ENCODE measurements at places on chromosomes 6 and 20.

GRCh38 chr6:44100088-44100550 is 27.1 kb downstream of the MRPL14 start:
- DNase-seq: peak; percentile 66

DNA sequence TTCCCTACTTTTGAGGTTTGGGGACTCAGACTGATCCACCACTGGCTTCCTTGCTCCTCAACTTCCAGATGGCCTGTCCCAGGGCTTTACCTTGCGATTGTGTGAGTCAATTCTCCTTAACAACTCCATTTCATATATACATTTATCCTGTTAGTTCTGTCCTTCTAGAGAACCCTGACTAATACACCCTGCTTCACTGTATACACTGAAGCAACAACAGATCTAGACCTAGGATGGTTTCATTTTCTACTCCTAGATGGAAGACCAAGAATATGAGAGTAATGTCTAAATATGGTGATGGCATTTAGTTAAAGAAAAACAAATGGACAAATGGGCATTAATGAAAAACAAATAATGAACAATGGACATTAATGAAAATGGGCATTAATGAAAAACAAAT is 225.6 kb downstream of the LMBRD1 start:
- DNase-seq: no peak

GRCh38 chr20:25145131-25145530 is 50.4 kb upstream of the ENTPD6 start:
- no peak for DNase-seq

DNA sequence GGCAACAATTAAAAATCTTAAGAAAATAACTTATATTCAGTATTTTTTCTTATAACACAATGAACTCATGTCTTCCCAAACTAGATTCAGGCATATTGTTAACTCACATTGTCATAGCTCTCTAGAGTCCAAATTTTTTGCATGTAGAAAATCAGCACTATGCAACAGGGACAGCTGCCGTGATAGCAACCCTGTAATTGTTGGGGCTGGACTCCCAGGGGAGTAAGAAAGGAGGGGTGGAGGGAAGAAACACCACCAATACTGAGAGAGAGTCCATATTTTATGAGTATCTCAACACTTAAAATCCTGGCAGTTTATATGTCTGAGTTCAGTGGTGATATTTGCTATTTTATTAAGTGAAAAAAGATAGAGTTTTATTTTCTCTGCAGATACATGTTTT is 89.6 kb upstream of the HS3ST5 start:
- no peak for DNase-seq

DNA sequence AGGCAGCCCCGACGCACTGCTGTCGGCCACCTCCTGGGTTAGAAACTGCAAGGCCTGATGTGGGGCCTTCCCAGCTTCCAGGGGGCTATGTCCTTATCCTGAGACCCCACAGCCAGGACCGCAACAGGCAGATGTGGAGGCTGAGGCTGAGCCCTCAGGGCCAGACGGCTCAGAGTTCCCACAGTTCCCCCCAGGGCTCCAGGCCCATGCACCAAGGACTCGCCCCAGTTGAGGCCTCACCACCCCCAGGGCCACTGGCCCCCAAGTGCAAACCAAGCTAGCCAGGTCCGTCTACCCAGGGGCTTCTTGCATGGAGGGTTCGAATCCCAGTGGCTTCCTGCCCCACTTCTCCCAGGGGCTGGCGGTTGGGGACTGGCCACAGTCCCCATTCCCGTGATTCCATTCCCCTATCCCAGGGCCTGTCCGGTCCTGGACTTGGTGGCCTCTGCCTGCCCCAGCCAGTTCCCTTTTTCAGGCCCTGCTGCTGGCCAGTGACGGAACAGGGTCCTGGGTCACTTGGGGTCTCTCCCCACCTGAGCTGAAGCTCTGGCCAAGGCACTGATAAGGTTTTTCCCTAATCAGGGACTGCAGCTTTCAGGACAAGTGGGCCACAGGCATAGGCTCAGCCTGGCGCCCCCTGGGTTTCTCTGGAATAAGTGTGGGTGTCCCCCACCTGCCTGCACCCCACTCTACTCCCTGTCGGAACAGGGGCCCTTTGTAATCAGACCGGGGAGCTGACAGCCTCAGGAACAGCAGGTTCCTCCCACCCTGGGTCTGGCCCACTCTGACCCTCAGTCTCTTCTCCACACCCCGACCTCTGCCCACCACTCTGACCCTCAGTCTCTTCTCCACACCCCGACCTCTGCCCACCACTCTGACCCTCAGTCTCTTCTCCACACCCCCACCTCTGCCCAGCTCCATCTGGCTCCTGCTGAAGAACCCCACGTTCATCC is 22.0 kb downstream of the SLCO4A1 start:
- no peak for DNase-seq

- DNase-seq: no peak
Observed at GRCh38 chr6:112967974-112968373, 620.8 kb downstream of the RFPL4B start.

DNA sequence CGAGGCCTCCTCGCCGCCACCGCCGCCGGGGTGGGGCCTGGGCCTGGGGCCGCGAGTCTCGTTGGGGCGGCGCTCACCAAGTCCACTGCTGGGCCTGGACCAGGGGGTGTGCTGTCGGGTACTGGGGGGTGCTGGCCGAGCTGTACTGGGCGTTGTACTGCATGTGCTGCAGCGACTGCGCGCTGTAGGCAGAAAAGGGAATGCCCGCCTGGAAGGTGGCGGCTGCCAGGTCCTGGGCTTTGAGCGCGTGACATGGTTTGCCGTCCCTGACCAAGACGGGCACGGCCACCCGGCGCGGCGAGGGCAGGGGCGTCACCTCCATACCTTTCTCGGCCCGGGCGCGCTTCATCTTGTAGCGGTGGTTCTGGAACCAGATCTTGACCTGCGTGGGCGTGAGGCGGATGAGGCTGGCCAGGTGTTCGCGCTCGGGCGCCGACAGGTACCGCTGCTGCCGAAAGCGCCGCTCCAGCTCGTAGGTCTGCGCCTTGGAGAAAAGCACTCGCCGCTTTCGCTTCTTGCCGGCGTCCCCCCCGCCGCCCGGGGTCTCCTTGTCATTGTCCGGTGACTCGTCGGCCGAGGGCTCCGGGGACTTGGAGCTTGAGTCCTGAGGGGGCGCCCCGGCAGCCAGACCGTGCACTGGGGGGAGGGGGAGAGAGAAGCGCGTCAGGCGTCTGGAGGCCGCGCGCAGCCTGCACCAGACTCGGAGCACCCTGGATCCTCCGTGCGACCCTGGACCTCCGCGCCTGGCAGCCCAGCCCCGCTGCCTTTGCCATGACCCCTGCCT is 1.8 kb downstream of the NKX2-2 start:
- no peak for DNase-seq

DNA sequence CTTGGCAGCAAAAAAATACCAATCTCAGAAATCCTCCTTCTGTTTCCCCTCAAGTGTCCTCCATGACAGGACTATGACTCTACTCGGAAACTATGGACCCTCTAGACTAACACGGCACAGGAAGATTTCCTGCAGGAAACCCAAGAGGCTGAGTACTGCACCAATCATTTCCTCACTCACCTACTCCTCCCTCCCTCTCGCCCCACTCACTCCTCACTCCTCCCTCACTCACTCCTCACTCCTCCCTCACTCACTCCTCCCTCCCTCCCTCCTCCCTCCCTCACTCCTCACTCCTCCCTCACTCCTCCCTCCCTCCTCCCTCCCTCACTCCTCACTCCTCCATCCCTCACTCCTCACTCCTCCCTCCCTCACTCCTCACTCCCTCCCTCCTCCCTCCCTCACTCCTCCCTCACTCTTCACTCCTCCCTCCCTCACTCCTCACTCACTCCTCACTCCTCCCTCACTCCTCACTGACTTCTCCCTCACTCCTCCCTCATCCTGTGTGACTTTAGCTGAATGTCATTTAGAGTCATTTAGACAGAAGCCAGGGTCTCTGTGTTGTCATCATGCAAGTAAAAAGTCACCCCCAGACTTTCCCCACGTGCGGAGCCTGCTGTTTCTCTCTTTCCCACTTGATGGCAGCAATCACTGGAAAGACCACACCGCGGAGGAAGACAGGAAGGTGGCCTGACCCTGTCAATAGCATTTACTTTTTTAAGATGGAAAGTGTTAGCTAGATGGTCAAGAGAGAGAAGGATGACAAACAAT is 226.8 kb upstream of the PDE10A start:
- peak; percentile 77 for DNase-seq

DNA sequence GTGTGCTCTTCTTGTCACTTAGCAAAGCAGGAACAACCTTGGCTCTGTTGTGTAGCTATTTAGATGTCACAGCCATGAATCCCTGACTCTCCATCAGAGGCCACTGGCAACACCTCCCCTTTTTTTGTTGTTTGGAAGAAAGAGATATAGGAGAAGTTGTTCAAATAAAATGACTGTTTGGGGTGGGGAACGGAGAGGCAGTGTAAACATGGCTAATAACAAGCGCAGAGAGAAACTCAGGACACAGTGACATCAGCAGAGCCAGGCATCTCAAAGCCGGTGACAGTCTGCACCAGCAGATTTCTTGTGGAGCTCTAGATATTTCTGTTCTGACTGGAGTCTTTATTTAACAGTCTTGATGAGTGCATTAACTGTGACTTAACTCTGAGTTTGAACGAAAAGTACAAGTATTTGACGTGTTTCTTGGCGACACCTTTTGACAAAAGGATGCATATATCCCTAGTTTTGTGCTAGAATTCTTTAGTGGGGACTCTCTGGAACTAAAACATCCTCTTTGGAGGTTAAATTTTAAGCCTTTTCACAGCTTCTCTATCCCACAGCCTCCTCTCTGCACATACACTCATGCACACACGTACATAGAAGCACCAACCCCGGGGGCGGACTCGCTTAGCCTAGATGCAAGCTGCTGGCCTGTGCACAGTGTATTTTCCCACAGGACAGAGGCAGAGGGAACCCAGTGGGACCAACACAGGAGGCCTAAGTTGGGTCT is 53.8 kb downstream of the ADAT2 start:
- DNase-seq: no peak

- no peak for DNase-seq
Observed at GRCh38 chr20:50799890-50800550, 5.2 kb downstream of the BCAS4 start.

- DNase-seq: no peak
Observed at GRCh38 chr6:108068182-108068581, 6.4 kb downstream of the OSTM1 start.

DNA sequence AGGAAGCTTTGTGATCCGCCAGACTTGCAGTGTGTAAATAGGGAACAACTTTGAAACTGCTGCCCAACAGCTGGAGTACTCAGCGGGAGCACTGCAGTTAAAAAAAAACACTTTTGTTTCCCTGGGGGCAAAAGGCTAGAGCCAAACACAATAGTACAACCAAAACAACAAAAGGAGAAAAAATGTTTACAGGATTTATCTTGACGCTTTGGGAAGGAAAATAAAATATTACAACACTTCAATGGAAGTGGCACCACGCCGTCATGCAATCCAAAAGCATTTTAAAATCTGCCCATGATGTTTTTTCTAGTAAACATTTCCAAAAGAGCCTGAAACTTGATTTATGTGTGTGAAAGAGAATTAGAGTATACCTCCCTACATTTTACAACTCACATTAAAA is 26.0 kb downstream of the PTPRK start:
- peak; percentile 34 for DNase-seq

DNA sequence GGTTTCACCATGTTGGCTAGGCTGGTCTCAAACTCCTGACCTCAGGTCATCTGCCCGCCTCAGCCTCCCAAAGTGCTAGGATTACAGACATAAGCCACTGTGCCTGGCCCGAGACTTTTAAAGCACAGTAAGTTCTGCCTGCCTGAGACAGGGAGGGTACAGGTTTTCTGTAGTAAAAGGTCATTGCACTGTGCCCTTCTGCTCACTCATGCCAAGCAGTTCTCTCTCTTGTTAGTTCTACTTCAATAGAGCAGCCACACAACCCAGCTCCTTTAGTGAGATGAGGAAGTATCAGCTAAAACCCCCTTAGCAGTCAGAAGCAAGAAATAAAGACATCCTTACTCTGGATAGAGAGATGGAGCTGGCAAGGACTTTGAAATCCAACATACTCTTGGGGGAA is 52.4 kb upstream of the ARMH2 start:
- no peak for DNase-seq

GRCh38 chr6:108497883-108498282 is 62.8 kb upstream of the FOXO3 start:
- DNase-seq: peak; percentile 80

DNA sequence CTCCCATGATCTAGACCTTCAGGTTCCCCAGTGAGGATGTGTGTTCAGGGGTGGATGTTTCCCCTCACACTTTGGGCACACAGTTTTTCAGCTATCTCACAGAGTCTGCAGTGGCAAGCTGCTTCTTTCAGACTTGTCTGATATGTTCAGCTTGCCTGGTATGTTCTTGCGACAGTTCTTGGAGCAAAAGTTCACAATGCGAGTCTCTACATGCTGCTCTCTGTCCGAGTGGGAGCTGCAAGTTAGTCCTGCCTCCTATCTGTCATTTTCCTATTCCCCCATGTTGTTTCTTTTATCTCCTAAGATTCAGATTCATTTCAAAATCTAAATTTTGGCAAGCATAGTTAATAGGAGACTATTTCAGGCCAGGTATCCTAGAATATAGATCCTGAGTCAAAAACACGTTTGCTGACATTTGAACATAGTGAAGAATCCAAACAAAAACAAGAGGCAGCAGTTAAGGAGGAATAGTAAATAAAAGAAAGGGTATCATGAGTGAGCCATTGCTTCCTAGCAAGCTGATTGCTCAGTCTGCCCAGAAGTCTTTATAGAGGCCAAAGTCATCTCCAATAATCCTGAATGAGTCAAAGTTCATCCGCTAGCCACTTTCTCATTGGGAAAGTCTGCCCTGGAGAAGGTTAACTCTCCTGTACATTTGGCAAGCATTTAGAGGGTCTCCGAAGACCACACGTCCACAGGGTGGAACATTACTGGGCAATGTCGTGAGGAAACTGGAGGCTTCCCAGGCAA is 140.2 kb upstream of the MOCS1 start:
- no peak for DNase-seq

- DNase-seq: no peak
Observed at GRCh38 chr6:113377362-113377942, 479.7 kb upstream of the MARCKS start.

GRCh38 chr6:38348371-38348770 is 291.4 kb downstream of the BTBD9 start:
- no peak for DNase-seq

GRCh38 chr20:8476021-8476420 is 344.0 kb downstream of the PLCB1 start:
- DNase-seq: no peak

- no peak for DNase-seq
Observed at GRCh38 chr6:24788031-24788665, 10.6 kb downstream of the ARMH2 start.

DNA sequence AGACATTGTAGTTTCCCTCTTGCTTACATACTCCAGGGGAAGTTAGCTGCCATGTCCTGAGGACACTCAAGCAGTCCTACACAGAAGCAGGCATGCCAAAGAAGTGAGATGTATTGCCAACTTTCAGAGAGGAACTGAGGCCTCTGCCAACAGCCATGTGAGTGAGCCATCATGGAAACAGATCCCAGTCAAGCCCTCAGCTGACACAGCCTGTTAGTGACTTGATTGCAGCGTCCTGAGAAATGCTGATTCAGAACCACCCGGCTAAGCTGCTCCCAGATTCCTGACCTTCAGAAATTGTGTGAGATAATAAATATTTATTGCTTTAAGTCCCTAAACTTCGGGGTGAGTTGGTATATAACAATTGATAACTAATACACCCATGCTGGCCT is 38.1 kb downstream of the GSTA2 start:
- peak; percentile 2 for DNase-seq

Data from choroid plexus epithelial cell (primary cell).